ENCODE measurements at places on chromosomes 3 and 15.

DNA sequence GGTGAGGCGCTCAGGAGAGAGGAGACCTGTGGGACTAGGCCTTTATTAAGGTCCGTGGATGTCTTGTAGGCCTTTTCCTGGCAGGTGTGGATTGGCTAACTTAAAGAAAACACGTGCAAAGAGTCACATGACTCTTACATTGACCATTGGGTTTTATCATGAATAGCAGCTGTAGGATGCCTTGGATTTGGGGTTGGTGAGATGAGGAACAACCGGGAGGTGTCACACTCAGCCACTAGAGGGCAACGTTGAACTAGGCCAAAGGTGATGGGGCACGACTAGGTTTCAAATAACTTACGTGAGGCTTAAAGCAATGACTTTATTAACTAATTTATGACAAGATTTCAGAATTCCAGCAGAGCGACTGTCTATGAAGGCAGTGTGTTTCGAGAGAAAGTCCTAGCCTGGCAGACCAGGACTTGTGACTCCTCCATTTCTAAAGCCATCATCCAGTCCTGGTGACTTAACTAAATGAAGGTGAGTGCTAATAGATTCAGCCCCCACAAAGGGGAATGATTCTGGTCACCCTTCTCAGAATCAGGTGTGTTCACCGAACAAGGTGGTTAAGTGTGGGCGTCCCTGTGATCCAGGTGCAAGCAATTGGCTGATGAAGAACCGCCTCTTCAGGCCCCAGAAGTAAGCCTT lies 345.6 kb downstream of the MCTP2 start:
- peak; percentile 54 for DNase-seq

- peak; percentile 31 for DNase-seq
Measured at GRCh38 chr3:78978037-78978436, 789.8 kb downstream of the ROBO1 start.

DNA sequence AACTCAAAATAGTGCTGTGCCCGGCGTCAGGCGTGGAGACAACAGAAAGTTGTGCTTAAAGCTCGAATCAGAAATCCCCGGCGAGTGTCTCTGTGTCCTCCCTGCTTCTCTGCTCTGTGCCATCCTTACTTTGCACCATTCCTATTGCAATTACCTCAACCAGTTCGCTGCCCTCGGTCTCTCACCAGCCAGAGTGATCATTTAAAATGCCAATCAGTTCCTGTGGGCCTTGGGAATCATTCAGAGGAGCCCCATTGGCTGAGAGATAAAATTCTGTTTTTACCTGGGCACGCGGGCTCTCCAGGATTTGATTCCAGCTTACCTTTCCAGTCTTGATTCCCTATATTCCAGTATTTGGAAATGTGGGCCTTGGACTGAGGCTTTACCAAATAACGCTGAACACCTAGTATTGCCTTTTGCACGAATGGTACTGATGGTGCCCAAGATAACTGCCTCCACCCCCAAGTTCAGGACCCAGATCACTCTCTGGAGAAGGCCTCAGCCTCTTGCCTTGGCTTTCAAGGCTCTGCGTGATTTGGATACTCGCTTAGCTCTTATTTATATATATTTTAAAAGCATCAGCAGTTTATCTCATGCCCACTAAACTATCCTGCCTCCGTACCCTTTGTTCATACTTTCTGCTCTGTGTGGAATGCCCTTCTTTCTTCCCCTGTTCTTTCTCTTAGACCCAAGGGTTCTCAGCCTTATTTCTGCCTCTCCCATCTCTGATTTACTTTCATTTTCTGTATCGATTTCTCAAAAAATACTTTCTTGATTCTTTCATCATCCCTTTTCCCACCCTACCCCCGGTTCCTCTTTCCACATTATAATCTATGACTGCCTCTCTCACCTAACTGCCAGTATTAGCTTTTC lies 863 bp downstream of the PSMA4 start:
- no peak for DNase-seq

GRCh38 chr3:60309539-60310268 lies 941.5 kb downstream of the FHIT start:
- peak; percentile 3 for DNase-seq

- DNase-seq = no peak
Measured at GRCh38 chr15:32990071-32990470, 204.4 kb downstream of the FMN1 start.

GRCh38 chr15:64667736-64668161 lies 107.6 kb downstream of the RBPMS2 start:
- DNase-seq = no peak

GRCh38 chr3:104885214-104885814 lies 481.4 kb upstream of the ALCAM start:
- DNase-seq = no peak

DNA sequence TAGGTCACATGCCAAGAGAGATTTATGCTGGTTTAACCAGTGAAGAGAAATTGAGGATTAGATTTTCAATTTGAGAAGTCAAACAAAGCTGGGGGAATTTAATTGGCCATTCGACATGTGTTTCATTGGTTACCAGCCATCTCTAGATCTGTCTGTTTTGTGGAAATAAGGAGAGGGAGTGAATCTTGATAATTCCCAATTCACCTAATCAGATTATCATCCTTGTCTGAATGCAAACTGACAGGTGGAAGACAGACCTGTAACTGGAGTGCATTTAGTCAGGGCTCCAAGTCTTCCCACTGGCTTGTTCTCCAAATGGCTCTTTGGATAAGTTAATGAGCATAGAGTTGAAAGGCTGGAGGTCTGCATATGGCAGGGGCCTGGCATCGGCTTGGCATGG lies 1049.3 kb downstream of the NTRK3 start:
- no peak for DNase-seq

Data from DMS53 (cell line).